ENCODE measurements at places on chromosomes 3 and 15.

DNA sequence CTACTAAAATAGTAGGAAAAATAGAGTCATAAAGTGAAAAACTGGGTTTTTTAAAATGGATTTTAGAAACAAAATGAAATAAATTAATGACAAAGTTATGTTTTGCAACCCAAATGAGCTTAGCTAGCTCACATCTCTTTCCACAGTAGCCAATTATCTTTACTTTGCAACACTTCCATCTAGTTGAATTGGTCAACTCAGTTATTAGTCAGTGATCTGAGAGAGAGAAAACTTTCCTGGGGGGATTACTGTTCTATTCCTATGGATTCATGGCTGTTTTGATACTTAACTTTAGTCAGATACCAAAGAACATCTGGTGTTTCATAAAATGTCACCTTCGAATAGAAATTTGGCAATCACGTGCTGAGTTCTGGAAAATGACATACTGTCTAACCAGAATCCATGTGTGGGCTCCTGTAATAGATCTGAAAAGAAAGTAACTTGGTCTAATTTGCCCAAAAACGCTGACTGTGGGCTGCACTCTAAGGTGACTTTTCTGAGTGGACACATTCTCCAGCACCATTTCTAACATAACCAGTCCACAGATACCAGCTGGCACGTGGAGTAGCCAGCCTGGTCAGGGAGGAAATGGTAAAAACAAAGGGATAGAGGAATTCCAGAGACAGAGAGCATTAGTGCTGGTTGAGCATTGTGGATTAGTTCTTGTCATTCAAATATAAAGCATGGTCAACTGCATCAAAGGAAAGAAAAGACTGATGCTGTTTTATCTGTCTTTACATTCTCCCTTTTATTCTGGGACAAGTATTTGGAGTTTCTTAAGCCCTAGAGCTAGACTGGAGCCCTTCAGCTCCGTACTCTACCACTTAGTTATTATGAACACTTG, 45.2 kb upstream of the CCDC80 start:
- DNase-seq: no peak

- no peak for DNase-seq
Measured at GRCh38 chr15:48803877-48804276, 7.0 kb downstream of the CEP152 start.

DNA sequence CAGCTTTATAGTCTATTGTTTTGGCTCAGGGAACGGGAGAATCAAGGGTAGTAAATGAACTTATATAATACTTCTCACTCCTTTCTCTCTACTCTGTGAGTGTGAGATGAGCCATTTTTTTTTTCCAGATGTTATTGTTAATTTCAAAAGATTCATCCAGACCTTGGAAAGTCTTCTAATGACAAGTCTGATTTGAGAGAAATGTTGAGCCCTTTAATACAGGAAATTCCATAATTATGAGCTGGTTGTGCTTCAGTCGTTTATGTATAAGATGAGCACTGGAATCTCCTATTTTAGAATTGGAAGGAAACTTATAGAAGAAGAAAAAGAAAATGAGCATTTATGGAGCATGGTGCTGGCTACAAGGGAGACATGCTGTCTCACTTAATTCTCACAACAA, 92.0 kb downstream of the FBN1 start:
- no peak for DNase-seq

- no peak for DNase-seq
Measured at GRCh38 chr3:151631946-151632345, 101.8 kb upstream of the AADACL2 start.

DNA sequence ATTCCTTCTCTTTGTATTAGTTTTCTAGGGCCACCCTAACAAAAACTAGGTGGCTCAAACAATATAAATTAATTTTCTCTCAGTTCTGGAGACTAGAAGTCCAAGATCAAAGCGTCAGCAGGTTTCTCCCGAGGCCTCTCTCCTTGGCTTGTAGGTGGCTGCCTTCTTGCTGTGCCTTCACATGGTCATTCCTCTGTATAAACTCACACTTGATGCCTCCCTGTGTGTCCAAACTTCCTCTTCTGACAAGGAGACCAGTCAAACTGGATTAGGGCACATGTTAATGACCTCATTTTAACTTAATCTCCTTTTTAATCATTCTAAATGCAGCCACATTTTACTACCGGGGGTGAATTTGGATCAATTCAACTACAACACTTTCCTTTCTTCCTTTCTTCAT, 691.1 kb downstream of the DIPK2A start:
- DNase-seq: no peak

All from stimulated activated CD8-positive, alpha-beta memory T cell treated with anti-CD3 and anti-CD28 coated beads, Interleukin-4, amount 100 ng/mL, for 1 hour (primary cell).